Fibroblast of lung (primary cell): ENCODE measurements at places on chromosomes 7 and 10. TPM values are rescaled to one million over a fixed set of nuclear protein-coding genes. Genes with fewer than 3 reads are reported as not detected.

GRCh38 chr7:157851501-157852067, 514.8 kb downstream of the DNAJB6 start:
- no peak overlapping the region for H3K4me3 ChIP-seq
- H3K27ac ChIP-seq: no peak overlapping the region
- peak; percentile 27 for DNase-seq
- no peaks in the 10 kb centered on the region for H3K4me1 ChIP-seq
- H3K27me3 ChIP-seq: no peaks in the 10 kb centered on the region

DNA sequence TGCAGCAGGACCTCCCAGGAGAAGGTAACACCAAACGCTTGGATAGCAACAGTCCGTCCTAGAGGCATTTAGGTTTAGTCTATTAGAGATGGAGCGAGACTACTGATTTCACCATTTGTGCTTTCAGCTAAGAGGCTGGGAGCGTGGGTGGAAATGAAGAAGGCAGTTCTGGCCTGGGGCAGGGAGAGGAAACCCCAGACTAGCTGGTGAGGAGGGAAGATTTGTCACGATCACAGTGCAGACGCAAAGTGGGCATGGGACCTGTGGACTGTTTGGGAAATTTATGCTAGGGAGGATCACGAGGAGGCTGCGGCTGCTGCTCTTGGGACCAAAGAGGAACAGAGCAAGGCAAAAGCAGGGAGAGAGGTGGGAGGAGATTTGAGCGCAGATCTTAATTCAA, 130.4 kb upstream of the AOAH start:
- no peak overlapping the region for H3K4me3 ChIP-seq
- H3K27ac ChIP-seq: no peak overlapping the region
- no peaks in the 10 kb centered on the region for H3K4me1 ChIP-seq

DNA sequence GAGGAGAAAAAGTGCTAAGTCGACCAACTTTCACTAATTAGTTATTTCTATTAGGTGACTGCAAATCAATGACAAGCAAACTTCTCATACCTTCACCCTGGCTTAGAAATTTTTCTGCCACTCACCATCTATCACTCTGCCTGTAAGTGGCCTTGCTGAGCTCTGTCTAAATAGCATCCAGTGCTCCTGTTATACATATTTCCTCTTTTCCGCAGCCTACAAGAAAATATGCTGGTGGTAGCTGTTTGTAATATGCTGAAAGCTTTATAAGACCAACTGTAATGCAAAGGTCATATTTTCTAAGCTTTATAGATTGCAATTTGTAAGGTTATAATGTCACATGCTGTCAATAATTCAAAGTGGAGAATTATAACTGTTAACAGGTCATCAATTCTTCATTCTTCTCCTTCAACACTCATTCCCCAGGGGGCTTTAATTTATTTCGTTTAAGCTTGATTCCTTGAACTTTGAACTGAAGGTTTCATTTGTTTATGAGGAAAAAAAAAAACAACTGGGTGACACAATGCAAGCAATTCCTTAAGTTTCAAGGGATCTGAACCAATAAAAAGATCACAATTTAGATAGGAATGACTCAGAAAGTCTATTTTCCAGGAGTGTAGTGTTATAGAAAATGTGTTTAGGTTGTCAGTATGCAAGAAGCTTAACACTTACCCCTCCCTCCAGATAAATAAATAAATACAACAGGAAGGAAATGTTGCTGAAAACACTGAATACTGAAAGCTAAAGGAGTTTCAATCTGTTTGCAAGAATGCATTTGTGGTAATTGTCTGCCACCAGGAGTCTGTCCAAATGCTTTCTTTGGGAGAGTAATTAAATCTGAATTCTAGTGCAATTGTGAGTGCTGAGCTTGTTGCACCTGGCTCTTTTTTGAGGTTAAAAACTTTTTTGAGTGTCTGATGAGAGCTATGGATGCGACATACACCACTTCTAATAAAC, 183.7 kb downstream of the SORCS1 start:
- DNase-seq: no peak
- H3K27ac ChIP-seq: no peak overlapping the region

Gene MBL2
- not detected in 2 replicates for polyA plus RNA-seq

Gene RAB18
- 74.4 and 95.2 TPM in 2 replicates for polyA plus RNA-seq

DNA sequence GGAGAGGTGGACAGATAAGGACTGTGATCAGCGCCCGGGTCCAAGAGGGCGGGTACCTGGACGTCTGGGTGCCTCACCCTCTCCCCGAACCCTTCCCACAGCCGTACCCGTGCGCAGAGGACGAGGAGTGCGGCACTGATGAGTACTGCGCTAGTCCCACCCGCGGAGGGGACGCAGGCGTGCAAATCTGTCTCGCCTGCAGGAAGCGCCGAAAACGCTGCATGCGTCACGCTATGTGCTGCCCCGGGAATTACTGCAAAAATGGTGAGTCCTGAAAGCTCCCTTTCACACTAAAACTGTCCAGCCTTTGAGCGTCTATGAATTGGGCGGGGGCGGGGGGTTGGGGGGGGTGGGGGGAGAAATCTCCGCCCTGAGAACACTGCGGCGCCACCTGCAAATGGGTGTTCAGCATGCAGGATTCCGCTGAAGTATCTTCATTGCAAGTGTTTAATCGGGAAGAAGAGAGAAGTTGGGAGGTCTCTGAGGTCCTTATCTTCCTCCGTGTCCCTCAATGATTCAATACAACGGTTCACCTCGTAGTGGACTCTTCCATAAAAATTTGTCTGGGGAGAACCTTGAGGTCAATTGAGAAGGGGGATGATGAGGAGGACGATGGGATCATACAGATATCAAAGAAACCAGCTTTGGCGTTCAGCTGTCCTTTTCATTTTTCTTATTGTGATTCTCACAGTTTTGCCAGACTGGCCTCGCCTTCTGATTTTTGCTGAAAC, 906 bp downstream of the DKK1 start:
- H3K27ac ChIP-seq: peak overlapping the region; percentile 89
- peak overlapping the region; percentile 97 for H3K4me3 ChIP-seq
